H9 (cell line): ENCODE measurements at places on chromosomes 7 and 10.

DNA sequence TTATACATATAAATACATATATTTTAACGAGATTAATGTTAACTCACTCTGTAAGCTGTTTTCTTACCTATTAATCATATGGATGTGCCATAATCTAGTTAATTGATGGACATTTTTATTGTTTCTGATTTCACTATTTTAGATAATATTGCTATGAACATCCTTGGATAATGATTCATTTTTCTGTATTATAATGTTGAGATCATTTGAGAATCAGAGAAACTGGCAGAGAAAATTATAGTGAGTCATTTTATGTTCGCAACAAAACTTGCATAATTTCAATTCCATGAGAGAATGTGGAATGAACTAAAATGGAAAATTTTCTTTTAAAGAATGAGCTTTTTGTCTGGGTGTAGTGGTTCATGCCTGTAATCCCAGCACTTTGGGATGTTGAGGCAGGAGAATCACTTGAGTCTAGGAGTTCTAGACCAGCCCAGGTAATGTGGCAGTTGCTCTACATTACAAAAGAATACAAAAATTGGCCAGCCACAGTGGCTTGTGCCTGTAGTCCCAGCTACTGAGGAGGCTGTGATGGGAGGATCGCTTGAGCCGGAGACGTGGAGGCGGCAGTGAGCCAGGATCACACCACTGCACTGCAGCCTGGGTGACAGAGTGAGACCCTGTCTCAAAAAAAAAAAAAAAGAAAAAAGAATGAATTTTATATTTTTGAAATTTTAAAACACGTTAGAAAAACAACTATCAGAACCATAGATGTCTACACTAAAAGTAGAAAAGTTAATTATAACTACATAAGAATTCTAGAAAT is 40.5 kb downstream of the PAPSS2 start:
- H3K4me1 ChIP-seq, result no peaks in the 10 kb centered on the region
- no peak overlapping the region for H3K4me3 ChIP-seq
- H3K27ac ChIP-seq, result no peak overlapping the region
- DNase-seq, result no peak
- H3K27me3 ChIP-seq, result no peaks in the 10 kb centered on the region

- no peaks in the 10 kb centered on the region for H3K27me3 ChIP-seq
- no peak overlapping the region for H3K27ac ChIP-seq
- DNase-seq, result no peak
- H3K36me3 ChIP-seq, result peaks cover 7% of the 10 kb centered on the region
- no peaks in the 10 kb centered on the region for H3K4me1 ChIP-seq
- H3K4me3 ChIP-seq, result no peak overlapping the region
Measured at GRCh38 chr7:28908775-28909174, 49.4 kb downstream of the TRIL start.

- H3K4me1 ChIP-seq, result no peaks in the 10 kb centered on the region; the same call in 1 of the 2 replicates
- peaks cover 22% of the 10 kb centered on the region for H3K36me3 ChIP-seq
- H3K27ac ChIP-seq, result no peak within 1 kb of the TSS
Measured at GRCh38 chr7:50782375-50783208, at the start of gene GRB10. GRB10 (minus strand) TSS chr7:50782896; CDS start chr7:50732322, 50,574 bp downstream.

- H3K36me3 ChIP-seq, result no peaks in the 10 kb centered on the region
- no peak overlapping the region for H3K4me3 ChIP-seq
- DNase-seq, result no peak
- no peaks in the 10 kb centered on the region for H3K4me1 ChIP-seq
- H3K27ac ChIP-seq, result no peak overlapping the region
Measured at GRCh38 chr7:155917836-155918430, 105.7 kb upstream of the SHH start.

- no peak overlapping the region for H3K4me3 ChIP-seq
- no peaks in the 10 kb centered on the region for H3K36me3 ChIP-seq
- H3K4me1 ChIP-seq, result no peaks in the 10 kb centered on the region
- H3K27ac ChIP-seq, result no peak overlapping the region
Measured at GRCh38 chr10:69668721-69669120, 38.7 kb downstream of the FAM241B start.
